ENCODE measurements at places on chromosomes 6 and 20. TPM values are rescaled to one million over a fixed set of nuclear protein-coding genes. Genes with fewer than 3 reads are reported as not detected.

DNA sequence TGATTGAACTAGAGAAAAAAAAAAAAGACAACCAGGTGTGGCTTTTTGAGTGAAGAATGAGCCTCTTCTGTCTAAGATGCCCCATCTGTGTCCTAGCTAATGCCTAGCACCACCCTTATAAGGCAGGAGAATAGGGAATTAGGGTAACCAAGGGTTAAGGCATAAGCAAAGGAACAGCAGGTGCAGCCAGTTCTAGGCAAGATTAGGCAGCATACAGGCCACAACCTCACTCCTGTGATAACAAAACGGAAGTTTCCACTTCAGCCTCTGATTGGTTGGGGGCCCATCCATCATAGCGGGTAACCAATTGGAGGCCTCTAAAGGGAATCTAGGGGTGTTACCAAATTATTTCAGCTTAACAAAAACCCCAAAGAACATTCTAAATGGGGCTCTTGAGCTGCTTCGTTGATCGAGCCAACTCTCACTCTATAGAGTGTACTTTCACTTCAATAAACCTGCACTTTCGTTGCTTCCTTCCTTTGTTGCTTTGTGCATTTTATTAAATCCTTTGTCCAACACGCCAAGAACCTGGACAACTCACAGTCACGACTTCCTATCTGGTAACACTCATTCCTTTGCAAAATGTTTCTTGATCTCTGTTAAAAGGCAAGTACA lies 61.9 kb upstream of the TAGAP start:
- no peak overlapping the region for H3K27ac ChIP-seq
- peaks cover 39% of the 10 kb centered on the region for H3K27me3 ChIP-seq
- H3K4me1 ChIP-seq: no peaks in the 10 kb centered on the region
- peak; percentile 34 for DNase-seq
- no peak overlapping the region for H3K4me3 ChIP-seq
- H3K36me3 ChIP-seq: no peaks in the 10 kb centered on the region

- H3K36me3 ChIP-seq: no peaks in the 10 kb centered on the region
- DNase-seq: no peak
- peaks cover 7% of the 10 kb centered on the region for H3K4me1 ChIP-seq
- H3K27ac ChIP-seq: no peak overlapping the region
- no peak overlapping the region for H3K4me3 ChIP-seq
Observed at GRCh38 chr6:82022614-82023129, 224.9 kb downstream of the IBTK start.

GRCh38 chr20:61055180-61056010 lies 196.7 kb upstream of the CDH4 start:
- peaks cover 2% of the 10 kb centered on the region for H3K27me3 ChIP-seq
- H3K4me1 ChIP-seq: no peaks in the 10 kb centered on the region
- H3K36me3 ChIP-seq: no peaks in the 10 kb centered on the region
- H3K27ac ChIP-seq: no peak overlapping the region
- H3K4me3 ChIP-seq: no peak overlapping the region

GRCh38 chr20:40961686-40962640 lies 66.7 kb upstream of the TOP1 start:
- H3K27ac ChIP-seq: no peak overlapping the region
- H3K4me3 ChIP-seq: no peak overlapping the region
- peaks cover 8% of the 10 kb centered on the region for H3K27me3 ChIP-seq
- DNase-seq: peak; percentile 54

DNA sequence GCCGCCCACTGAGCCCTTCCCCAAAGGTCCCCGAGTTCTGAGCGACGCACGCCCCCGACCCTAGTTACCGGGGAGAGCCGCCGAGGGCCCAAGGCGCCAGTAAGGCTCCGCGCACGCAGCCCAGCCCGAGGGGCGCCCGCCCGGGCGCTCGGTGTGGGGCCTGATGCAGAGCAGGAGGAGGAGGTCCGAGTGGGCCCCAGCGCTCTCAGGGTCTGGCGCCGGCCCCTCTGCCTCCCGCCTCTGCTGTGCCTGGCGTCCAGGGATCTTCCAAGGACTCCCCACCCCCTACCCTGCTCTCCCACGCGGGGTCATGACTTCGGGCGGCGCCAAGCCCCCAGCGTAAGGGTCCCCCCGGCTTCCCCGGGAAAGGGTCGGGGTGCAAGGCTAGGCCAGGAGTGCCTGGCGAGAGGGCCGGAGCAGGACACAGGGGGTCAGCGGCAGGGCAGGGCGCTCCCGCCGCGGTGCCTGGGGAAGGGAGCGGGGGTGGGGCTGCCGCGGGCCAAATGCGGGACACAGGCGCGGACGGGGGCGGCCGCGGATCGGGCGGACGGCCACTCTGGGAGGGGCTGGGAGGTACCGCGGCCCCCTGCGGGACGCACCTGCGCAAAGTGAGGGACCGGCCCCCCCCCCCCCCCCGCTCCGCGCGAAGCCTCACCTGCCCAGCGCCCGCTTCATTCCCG lies 637 bp downstream of the ABHD12 start:
- H3K27me3 ChIP-seq: no peaks in the 10 kb centered on the region
- H3K27ac ChIP-seq: peak overlapping the region; percentile 59
- peaks cover 18% of the 10 kb centered on the region for H3K4me1 ChIP-seq
- peaks cover 3% of the 10 kb centered on the region for H3K36me3 ChIP-seq

DNA sequence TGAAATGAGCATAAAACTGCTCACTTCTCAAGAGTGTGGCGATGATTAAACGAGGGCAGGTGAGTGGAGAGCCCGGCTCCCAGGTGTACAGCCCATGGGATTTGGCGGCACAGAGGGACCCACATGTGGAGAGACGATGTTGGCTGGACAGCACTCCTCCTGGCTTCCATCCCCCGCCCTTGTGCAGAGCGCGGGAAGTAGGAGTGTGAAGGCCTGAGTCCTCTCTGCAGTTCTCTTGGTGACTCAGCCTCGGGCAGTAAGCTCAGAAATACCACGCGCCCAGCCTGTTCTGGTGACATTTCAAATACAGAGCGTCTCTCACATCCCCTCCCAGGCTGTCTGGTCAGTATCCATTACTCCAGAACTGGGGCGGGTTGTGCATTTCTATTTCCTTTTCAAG lies 94.2 kb upstream of the SRSF6 start:
- no peaks in the 10 kb centered on the region for H3K36me3 ChIP-seq
- H3K27me3 ChIP-seq: no peaks in the 10 kb centered on the region
- H3K4me1 ChIP-seq: no peaks in the 10 kb centered on the region
- no peak overlapping the region for H3K4me3 ChIP-seq
- DNase-seq: no peak

DNA sequence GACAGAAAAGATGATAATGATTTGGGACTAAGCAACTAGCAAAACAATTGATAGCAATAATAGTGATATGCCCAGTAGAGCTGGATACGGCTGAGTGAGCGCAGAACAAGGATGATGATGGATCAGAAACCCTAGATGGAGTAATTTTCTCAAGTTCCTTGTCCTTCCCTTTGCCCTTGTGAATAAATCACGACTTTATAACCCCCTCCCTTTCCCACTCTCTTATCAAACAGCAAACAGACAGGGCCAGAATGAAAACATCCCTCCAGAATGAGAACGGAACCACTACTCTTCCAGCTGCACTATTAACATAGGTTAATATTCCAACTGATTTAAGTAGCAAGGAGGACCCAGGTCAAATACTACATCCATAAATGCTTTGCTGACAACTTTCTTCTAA lies 1.3 kb upstream of the MTFR2 start:
- peak overlapping the region; percentile 87 for H3K27ac ChIP-seq
- H3K27me3 ChIP-seq: no peaks in the 10 kb centered on the region
- no peak for DNase-seq
- H3K4me3 ChIP-seq: peak overlapping the region; percentile 88

- H3K27me3 ChIP-seq: no peaks in the 10 kb centered on the region
- no peak for DNase-seq
- peaks cover 30% of the 10 kb centered on the region for H3K4me1 ChIP-seq
- peak overlapping the region; percentile 37 for H3K27ac ChIP-seq
- no peaks in the 10 kb centered on the region for H3K36me3 ChIP-seq
- H3K4me3 ChIP-seq: no peak overlapping the region
Observed at GRCh38 chr20:40293740-40294139, 395.3 kb downstream of the MAFB start.

DNA sequence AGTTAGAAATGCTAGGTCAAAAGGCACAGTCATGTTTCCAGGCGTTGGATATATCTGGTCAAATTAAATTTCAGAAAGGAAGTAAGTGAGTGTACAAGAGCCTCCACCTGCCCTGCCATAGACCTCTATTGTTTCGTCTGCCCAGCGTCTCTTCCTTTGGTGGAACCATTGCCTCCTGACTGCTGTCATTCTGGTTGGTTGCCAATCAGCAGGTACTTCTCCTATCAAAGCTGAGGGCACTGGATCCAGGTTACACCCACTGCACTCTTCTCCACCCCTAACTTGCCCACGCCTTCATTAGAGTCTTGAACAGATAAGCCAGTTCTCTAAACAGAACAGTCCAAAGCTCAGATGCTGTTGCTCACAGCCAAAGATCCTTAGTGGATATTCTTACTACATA lies 2.6 kb upstream of the WFDC5 start:
- H3K27ac ChIP-seq: no peak overlapping the region
- H3K4me1 ChIP-seq: no peaks in the 10 kb centered on the region
- DNase-seq: no peak
- no peaks in the 10 kb centered on the region for H3K36me3 ChIP-seq
- H3K4me3 ChIP-seq: no peak overlapping the region
- H3K27me3 ChIP-seq: peaks cover 72% of the 10 kb centered on the region

DNA sequence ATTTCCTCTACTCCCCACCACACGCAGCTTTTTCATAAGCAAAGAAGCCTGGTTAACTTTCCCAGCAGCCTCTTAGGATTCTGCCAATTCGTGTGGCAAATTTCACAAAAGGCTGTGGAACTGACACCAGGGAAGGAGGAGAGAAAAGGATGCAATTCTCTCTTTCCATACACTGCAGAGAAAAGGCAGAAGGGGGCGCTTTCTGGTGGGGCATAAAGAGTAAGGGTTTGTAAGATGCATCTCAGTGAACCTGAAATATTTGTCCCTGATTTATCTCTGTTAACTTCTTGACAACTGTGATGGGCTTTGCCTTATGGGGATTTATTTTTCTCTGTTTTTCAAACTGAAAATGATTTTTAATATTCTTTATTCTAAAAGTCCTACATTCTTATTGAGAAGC lies 45.5 kb upstream of the GLP1R start:
- no peaks in the 10 kb centered on the region for H3K4me1 ChIP-seq
- no peak overlapping the region for H3K4me3 ChIP-seq
- no peaks in the 10 kb centered on the region for H3K36me3 ChIP-seq
- H3K27ac ChIP-seq: no peak overlapping the region

- H3K27ac ChIP-seq: no peak overlapping the region
- H3K36me3 ChIP-seq: peaks cover 43% of the 10 kb centered on the region
- no peaks in the 10 kb centered on the region for H3K27me3 ChIP-seq
- H3K4me3 ChIP-seq: no peak overlapping the region
Observed at GRCh38 chr6:39920157-39920556, 14.1 kb downstream of the MOCS1 start.

DNA sequence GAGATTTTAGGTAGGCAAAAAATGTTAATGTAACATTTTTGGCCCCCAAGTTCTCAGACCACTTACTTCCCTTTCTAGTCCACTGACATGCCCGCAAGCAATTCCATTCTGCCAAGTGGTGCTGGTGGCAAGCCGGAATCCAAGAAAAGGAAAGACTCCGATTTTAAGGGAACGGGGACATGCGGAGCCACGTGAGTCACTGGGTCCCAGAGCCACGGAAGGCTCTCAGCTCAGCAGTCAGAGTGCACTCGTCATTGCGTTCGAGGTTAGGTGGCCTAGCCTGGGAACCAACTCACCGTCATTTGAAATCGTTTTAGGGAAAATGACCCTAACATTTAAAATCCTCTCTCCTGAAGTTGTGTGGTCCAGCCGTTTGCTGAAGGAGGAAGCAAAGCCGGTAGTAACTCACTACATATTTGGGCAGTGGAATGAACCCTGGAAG lies 711 bp upstream of the SIRT5 start:
- DNase-seq: no peak
- peak overlapping the region; percentile 80 for H3K27ac ChIP-seq
- H3K4me3 ChIP-seq: peak overlapping the region; percentile 99
- peaks cover 6% of the 10 kb centered on the region for H3K36me3 ChIP-seq

DNA sequence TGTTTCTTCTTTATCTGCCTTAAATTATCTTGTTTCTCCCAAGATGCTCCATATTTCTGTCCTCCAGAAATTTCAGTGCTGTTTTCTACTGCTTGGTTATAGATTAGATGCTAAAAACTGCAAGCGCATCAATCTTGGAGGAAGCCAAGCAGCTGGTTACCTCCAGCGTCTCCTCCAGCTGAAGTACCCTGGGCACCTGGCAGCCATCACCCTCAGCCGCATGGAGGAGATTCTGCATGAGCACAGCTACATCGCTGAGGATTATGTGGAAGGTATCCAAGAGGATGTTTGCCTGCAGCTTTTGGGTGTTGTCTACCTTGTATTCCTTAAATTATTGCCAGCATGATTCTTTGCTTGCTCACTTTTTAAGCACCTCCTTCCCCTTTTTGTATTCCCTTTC lies 3.8 kb downstream of the ACTR5 start:
- H3K36me3 ChIP-seq: peaks cover 28% of the 10 kb centered on the region
- no peak for DNase-seq
- no peak overlapping the region for H3K27ac ChIP-seq
- peaks cover 14% of the 10 kb centered on the region for H3K4me1 ChIP-seq

DNA sequence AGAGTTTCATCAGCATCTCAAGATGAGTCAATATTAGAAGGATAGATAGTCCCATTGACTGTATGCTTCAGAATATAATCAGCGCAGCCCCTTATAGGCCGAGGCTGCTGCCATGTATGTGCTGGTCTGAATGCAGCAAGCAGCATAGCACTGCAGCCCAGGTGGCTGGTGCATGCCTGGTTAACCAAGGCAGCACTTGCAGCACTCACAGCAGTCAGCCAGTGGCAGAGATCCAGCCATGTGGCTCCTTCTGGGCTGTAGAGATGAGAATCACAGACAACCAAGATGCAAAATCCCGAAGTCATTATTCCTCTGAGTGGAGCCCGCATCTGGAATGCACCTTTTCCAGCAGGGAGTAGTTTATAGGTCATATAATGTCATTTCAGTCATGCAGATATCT lies 251.9 kb downstream of the UST start:
- peak overlapping the region; percentile 79 for H3K27ac ChIP-seq
- H3K4me3 ChIP-seq: no peak overlapping the region
- peaks cover 48% of the 10 kb centered on the region for H3K4me1 ChIP-seq

GRCh38 chr20:35502352-35502751 lies 27.1 kb downstream of the C20orf173 start:
- no peaks in the 10 kb centered on the region for H3K27me3 ChIP-seq
- peaks cover 8% of the 10 kb centered on the region for H3K4me1 ChIP-seq
- no peak overlapping the region for H3K4me3 ChIP-seq
- no peak overlapping the region for H3K27ac ChIP-seq
- no peak for DNase-seq

- no peak for DNase-seq
- peaks cover 43% of the 10 kb centered on the region for H3K36me3 ChIP-seq
- H3K4me1 ChIP-seq: peaks cover 2% of the 10 kb centered on the region
- no peak overlapping the region for H3K27ac ChIP-seq
- H3K4me3 ChIP-seq: no peak overlapping the region
- no peaks in the 10 kb centered on the region for H3K27me3 ChIP-seq
Observed at GRCh38 chr20:17622851-17623508, 53.1 kb downstream of the DSTN start.

The TINAG gene
- total RNA-seq: not detected

The CALHM6 gene
- total RNA-seq: 0.94 TPM

The HSPA1L gene
- 1.1 TPM for total RNA-seq

The PPP1R14C gene
- 0.46 TPM for total RNA-seq

The BPIFB2 gene
- total RNA-seq: not detected

The FOXS1 gene
- total RNA-seq: 11.8 TPM

The TAAR9 gene
- total RNA-seq: not detected

The SLC32A1 gene
- not detected for total RNA-seq

The ANGPT4 gene
- not detected for total RNA-seq
